CD4-positive, alpha-beta T cell treated with Interleukin-4 for 4 hours (primary cell): ENCODE measurements at places on chromosomes 6 and 20.

DNA sequence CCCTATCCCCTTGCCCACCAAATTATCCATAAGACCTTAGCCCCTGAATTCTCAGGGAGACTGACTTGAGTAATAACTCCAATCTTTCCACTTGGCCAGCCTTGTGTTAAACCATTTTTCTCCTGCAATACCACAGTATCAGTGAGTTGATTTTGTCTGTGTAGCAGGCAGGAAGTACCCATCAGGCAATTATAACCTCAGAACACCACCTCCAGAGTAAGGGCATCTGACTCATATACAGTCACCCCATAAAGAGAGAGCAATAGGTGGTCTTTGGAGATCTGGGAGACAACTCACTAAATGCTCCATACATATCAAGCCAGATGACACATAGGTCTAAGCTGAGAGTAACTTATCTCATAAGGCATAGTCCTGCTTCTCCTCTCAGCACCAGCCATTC, 83.7 kb downstream of the FILIP1 start:
- no peak for DNase-seq

DNA sequence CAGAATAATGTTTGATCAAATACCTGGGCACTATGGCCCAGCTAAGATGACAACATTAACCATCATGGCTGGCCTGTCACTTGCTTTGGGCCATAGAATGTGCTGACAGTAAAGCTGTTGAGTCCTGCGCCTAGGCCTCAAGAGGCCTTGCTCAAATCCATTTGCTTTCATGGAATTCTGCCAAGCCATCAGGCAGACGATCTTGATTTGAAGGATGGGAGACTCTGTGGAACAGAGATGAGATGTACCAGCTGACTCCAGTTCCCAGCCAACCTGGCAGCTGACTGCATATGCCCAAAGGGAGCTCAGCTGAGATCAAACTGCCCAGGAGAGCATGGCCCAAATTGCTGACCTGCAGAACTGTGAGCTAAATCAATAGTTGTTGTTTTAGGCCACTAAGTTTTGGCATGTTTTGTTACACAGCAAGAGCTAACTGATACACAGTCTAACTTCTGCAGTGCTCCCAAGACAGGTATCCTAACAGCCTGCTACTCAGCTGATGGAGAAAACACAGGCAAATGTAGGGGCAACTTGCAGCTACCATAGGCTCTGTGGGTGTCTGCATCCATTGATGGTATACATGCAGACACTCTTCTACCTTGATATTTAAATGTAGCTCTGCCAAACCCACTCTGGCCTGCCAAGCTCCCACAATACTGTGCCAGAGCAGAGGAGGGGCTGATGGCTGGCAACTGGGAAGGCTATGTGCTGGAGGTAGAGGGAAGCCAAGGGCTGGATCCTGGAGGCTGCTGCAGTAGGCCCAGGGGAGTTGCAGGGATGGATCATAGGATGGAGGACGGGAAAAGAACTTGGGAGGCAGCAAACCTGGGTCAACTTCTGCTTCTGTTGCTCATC, 55.2 kb upstream of the RNF24 start:
- no peak for DNase-seq

- DNase-seq, result no peak
Observed at GRCh38 chr6:139628270-139628669, 253.8 kb upstream of the CITED2 start.

GRCh38 chr6:47371139-47371869, 61.6 kb upstream of the TNFRSF21 start:
- DNase-seq, result no peak

DNA sequence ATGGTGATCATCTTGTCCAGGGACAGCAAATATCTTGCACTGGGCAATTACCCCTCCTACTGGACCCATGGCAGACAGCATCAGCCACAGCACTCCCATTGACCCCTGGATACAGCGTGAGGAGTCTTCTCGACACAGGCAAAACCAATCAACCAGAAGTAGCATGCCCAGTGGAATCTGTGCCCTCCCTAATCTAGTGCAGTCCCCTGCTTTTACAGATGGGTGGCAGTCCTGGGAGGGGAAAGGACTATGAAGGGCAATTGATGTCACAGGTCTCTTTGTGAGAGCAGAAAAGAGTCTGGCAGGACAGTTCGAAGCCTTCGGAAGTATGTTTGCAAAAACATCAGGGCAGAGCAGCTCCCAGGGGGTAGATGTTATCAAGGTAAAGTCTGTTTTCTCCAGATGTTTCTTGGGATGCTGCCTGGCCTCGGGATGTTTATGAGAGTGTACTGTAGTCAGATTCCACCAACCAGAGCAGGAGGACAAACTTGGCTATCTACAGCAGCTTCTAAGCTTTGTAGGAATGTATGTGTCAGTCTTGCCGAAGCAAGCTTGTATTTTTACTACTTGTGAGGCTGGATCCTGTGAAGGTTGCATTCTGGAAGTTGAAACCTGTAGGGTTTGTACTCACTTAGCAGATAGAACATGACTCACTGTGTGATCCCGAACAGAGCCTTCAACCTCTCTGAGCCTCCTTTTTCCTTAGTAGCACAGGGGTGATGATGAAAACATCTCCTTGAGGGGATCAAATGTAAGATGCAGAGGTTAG, 63.0 kb upstream of the MYL9 start:
- no peak for DNase-seq

DNA sequence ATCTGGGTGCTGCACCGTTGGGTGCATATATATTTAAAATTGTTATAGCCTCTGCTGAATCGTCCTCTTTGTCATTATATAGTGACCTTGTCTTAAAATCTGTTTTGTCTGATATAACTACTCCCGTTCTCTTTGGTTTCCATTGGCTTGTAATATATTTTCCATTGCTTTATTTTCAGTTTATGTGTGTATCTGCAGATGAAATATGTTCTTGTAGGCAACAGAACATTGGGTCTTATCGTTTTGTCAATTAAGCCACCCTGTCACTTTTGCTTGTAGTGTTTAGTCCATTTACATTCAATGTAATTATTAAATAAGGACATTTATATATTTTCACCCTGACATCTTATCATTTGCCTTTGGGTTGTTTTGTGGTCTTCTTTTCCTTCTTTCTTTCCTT, 933.9 kb downstream of the EPHA7 start:
- no peak for DNase-seq

GRCh38 chr20:63594043-63594561, 20.1 kb upstream of the HELZ2 start:
- DNase-seq, result no peak
